ENCODE measurements at places on chromosomes 7 and 10. TPM values are rescaled to one million over a fixed set of nuclear protein-coding genes. Genes with fewer than 3 reads are reported as not detected.

TAS2R41 gene
- total RNA-seq = not detected

DNA sequence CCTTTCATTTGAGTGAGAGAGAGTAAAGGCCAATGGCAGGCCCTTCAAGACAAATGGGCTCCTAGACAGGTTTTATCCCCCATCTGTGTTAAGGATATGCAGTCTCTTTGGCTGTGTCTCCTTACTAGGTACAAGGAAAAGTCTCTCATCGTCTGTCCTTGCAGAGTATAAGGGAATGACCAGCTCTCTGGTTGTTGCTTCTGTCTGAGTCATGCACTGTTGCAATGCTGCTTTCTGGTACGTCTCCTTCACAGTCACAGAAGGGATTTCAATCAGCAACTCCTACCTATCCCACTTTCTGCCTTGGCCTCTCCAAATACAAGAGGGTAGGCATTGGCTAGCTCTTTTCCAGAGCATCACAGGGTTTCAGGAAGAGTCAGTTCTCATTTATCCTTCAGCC, 48.1 kb downstream of the CTTNBP2 start:
- no peak for DNase-seq

- DNase-seq = peak; percentile 78
Measured at GRCh38 chr7:4797858-4798705, 22.7 kb downstream of the AP5Z1 start.

PTPRN2 gene
- 1.3 TPM for total RNA-seq

- peak; percentile 30 for DNase-seq
Measured at GRCh38 chr7:19107356-19108146, 9.9 kb downstream of the TWIST1 start.
